ENCODE measurements at places on chromosomes 1 and 21.

- peak; percentile 5 for DNase-seq
Observed at GRCh38 chr1:116203181-116203723, 92.1 kb downstream of the MAB21L3 start.

DNA sequence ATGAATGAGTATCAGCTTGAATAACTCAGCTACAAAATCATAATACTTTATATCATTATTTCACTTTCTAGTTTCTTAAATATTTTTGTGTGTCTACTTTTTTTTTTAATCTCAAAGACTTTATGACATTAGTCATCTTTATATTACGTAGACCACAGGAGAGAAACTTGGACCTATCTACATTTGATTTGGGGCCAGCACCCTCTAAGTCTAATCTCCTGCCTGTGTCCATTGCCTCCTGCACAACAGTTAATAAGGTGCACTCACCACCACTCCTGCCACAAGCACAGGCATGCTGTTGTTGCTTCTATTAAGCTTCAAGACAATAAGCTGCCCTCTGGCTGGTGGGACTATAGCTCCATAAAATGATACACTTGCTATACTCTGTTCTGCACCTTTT lies 70.4 kb downstream of the DIRAS3 start:
- no peak for DNase-seq

GRCh38 chr1:16318555-16318954 lies 33.7 kb downstream of the FBXO42 start:
- DNase-seq, result no peak

GRCh38 chr1:239784896-239785295 lies 306.8 kb upstream of the FMN2 start:
- DNase-seq, result no peak

DNA sequence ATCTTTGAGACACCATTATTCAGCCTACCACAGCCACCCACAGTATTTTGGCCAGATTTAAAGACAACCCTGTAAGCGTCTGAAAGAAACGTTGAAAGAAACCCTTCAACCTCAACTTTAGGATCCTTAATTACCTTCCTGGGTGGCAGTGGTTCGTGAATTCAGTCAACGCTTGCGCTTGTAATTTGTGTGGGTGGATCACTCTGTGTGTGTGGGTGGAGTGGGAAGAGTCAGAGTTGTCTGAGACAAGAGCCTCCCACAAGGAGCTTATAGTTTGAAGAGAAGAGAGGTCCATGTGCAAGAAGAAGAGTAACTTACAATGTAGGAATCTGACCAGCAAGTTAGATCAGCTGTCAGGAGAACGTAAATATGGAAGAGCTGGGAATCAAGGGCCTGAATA lies 8.4 kb downstream of the COQ8A start:
- no peak for DNase-seq

- no peak for DNase-seq
Observed at GRCh38 chr1:17292299-17293160, 15.5 kb upstream of the PADI4 start.

DNA sequence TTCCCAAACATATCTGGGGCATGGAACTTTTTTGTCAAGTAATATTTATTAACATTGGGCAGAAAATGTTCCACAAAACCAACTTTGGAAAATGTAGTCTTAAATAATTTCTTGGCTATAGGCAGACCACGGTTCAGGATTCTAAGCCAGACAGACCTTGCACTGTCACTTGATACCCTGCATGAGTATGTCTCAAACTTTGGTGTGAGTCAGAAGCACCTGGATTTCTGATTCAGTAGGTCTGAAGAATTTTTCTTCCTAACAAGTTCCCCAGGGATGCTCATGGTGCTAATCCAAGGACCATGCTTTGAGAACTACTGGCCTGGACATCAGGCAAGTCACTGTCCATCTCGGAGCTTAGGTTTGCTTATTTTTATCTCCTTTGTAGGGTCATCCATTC lies 562.0 kb downstream of the PLPP3 start:
- DNase-seq, result no peak

GRCh38 chr1:55490547-55490946 lies 275.4 kb upstream of the USP24 start:
- DNase-seq, result peak; percentile 75

- DNase-seq, result no peak
Observed at GRCh38 chr1:96969656-96970163, 248.1 kb downstream of the PTBP2 start.

Data from ELR (cell line).